Right ventricle myocardium superior (tissue), 1 donor: ENCODE measurements at places on chromosomes 16 and 17. TPM values are rescaled to one million over a fixed set of nuclear protein-coding genes. Genes with fewer than 3 reads are reported as not detected.

DNA sequence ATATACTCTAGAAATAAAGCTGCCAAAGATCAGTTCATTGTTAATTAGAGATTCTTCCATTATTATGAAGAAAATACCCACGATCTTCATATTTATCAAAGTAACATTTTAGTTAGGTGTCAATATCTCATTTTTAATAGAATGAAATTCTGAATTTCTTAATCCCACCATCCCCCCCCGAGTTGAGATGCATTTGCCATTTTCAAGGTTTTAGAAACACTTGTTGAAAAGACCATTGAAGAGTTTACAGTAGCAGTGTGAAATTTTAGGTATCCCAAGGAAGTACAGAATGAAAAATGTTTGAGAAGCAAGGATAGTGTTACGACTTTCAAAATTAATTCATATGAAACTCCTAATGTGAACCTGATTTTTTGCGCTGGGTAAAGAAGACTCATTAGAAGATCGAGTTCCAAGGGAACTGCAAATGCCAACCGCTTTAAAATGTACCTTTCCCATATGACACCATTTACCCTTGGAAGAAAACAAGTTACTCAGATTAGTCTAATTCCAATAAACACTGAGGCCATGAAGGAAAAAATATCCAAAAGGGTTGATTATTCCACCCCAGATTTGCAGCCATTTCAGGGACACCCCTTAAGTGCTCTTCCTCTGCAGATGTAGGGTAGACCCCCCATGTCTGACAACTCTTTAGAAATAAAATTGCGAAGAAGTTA, 731 bp downstream of the IKZF3 start:
- no peak for DNase-seq

DNA sequence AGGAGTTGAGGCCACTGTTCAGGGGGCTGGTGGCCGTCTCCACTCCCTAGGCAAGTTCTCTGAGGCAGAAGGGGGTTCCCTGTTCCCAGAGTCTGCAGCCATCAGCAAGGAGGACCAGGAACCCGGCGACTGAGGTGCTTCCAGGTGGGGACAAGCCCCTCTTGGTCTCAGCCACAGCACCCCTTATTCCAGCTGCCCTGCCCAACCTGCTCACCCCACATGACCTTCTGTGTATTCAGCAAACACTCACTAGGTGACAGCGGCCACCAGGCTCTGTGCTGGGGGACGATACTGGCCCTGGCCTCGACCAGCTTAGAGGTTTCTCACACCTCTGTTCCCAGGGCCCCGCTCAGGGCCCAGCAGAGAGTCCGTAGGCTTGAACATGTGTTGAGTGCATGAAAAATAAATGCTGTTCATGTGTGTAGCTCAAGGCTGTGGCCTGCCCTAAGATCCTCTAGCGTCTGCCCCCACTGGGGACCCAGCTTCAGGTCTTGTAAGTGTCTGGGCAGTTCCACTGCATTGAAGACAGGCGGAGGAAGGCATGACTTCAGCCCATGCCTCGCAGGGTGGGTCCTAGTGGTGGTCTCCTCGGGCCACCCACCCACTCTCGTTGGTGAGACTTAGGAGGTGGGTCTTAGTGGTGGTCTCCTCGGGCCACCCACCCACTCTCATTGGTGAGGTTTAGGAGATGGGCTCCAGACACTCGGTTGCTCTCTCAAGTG, 44.2 kb downstream of the NT5M start:
- DNase-seq: peak; percentile 34

DNA sequence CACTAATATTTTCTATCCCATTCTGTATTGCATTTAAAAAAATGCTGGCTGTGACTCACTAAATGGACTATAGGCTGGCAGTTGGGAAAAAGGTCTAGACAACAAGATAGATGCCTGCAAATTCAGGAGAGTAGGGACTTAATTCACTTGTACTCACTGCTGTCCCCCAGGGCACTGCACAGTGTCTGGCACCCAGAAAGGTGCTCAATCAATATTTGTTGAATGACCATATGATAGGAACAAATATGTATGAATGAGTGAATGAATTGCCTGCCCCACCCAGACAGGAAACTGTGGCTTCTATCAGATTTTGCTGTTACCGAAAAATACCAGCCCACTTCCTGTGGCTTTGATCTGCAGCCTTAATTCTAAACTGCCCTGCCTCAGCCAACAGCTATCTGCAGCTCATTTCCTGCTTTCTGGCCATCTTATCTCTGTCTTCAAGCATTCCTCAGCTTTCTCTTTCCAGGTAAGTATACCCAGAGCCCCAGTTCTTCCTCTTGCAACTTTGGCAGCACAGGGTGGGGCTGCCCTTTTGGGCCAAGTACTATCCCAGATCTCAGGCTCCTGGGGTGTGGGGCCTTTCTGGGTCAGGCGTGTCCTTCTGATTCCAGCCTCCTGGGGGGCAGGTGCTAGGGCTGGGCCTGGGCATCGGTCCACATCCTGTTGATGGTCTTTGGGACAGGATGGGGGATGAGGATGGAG, 15.3 kb upstream of the TNS4 start:
- DNase-seq: no peak

DNA sequence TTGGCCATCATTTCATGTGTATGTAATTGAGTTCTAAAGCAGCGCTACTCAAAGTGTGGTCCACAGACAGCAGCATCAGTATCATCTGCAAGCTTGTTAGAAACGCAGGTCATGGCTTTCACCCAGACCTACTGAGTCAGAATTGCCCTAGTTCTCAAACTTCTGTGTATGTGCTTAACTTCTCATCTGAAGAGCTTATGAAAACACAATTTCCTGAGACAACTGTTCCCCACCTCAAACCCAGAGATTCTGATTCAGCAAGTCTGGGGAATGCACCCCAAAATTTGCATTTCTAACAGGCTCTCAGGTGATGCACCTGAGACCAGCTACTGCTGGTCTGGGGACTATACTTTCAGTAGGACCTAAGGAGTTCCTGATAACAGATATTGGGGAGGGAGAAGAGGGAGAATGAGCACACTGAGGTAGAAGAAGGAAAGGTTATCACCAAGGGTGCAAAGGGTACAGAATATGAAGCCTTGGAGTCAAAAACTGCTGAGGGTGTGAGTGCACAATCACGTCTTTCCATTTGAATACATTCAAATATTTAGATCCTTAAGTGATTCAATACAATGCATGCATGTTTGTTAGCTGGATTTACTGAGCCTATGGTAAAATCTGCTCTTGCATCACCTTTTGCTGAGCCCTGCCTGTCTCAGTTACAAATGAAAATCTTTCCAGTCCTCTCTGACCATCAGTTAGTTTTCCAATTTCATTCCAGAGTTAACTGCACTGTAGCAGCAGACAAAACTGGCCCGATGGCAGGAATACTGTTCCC, 29.2 kb upstream of the SKAP1 start:
- no peak for DNase-seq

- DNase-seq: no peak
Measured at GRCh38 chr16:56041556-56042140, 149.6 kb upstream of the GNAO1 start.

DNA sequence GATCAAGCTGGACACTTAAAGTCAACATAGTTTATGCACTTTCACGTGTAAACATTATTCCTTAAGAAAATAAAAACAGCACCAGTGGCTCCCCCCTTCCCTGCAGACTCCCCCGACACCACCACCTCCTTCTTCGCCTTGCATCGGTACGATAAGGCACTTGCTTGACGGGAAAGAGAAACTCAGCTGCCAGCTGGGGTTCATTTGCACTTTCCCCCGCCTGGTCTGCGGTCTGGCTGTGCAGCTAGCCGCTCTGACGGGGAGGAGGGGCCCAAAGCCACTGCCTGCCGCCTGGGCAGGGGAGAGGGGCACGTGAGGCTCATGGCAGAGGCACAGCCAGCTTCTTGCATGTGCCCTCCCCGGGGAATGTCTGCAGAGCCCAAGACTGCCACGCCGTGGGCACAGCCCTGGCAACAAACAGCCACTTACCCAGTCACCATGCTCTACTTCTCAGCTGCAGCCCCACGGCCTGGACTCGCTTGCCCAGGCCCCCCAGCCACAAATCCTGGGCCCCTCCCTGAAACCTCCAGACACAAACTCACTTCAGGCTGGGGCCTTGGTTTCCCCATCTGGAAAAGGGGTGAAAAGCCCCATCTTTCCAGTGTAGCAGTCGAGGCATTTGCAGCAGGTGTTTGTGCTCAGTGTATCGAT, 16.5 kb upstream of the PRM1 start:
- peak; percentile 87 for DNase-seq

Gene IRX3
- 42.4 TPM for total RNA-seq

Gene FNDC8
- not detected for total RNA-seq
